ENCODE measurements at places on chromosomes 6 and 20.
A peak's percentile ranks its signal among the peaks of the same experiment; 100 is the strongest.

DNA sequence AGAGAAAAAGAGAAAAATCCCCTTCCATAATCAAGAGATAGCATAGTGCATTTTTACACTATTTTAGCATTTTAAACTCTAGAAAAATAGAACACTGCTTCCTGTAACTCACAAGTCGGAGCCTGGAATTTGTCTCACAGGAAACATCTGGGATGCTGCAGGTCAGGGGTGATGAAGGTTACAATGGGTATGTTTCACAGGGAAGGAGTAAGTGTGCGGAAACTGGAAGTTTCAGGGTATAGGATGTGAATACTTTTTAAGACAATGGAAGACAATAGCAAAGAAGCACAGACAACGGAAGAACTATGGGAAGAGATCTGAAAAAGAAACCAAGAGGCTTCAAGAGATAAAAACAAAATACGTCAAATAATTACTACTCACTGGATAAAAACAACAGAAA, 361.0 kb upstream of the MARCKS start:
- DNase-seq, result peak; percentile 28

GRCh38 chr6:144606083-144606482, 320.9 kb downstream of the UTRN start:
- no peak for DNase-seq

DNA sequence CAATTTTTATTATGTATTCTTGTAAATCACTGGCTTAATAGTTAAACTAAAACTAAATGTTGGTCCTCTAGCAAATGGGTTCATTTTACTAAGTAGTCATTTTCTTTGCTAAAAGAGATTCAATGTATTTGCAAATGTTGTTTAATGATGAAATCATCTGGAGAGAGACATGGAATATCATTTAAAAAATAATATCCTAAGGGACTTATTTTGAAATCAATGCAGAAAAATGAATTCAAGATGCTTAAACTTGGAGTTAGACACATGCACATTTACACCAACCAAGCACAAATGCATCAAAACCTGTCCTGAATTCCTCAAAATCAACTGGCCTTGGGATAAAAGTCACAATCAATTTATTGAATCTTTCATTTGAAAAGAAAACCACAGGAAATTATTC, 165.0 kb upstream of the RNF217 start:
- no peak for DNase-seq

DNA sequence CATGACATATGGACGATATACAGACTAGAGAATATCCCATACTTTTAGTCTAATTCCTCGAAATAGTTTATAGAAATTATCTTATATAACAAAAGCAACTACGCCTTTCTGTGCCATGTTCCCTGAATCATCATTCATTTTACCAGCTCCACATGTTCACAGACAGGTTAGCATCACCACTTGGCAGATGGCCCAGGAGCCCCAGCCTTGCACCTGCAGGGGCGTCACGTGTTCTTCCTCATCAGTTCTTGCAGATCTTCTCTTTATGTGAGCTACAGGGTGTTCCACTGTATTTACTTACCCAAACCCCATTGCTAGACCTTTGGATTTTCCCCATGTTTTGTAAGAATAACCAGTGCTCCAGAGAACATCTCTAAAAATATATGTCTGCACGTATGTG, 12.6 kb upstream of the BNIP5 start:
- no peak for DNase-seq

DNA sequence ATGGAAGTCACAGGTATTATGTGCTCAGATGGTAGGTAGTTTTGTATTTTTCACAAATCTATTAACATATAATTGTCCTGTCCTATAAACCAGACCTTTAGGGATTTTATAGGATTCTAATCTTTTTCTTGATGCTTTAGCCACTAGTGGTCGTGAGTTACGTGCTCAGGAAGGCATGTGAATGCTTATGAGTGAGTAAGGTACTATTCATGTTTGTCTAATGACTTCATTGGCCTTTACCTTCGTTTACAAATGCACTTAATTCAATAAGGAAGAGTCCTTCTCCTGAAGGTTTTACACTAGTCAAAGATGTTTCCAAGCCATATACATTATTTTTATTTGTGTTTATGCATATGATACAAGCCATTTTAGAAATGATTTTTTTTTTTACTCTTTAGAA, 23.0 kb downstream of the PACRG start:
- DNase-seq, result peak; percentile 36

Measured in iris pigment epithelial cell (primary cell).